ENCODE measurements at places on chromosomes 13 and 19.

DNA sequence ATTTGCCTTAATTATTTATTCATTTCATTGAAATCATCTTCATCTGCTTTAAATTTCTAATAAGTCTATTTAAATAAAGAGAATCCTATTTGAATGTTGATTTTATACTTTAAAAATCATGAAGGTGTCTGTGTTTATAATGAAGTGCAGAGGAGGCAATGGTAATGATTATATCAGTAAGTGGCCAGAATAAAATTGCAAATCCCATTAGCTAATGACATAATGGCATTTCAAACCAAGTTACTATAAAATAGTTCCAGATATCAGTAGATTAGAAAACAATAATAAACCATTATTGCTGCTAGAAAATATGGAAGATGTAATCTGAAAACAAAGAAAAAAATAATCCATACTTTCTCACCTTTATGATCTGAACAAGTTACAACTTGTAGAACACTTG, 647.8 kb upstream of the KLHL1 start:
- no peak for DNase-seq

DNA sequence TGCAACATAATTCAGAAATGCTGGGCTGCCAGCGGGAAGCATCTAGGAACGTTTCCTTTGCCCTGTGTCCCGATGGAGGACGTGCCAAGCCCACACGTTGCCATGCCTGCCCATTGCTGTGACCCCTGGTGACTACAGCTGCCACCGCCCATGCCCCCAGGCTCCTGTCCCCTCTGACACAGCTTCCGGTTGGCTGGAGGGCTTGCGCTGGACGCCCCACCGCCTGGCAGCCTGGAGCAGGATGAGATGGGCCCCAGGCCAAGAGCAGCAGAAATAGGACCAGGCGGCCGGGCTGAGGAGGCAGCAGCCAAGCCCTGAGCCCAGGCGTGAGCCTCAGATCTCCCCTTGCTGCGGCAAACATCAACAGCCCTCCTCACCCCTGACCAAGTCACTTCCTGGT, 125.9 kb downstream of the COL4A2 start:
- DNase-seq = no peak

GRCh38 chr13:31970231-31970930, 61.2 kb upstream of the FRY start:
- no peak for DNase-seq

DNA sequence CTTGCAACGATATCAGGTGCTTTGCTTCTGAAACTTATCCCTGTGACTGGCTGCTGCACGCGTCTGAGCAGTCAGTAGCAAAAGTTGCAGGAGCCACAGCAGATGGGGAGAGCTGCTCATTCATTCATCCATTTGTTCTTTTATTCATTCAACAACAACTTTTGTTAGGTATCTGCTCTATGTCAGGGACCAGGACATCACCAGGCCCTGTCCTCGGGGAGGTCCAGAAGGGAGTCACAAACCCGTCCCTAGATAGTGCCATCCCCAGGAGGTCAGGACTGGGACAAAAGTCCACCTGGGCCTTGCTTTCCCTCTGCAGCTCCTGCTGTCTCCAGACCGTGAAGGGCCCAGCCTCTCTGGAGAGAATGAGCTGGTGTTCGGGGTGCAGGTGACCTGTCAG, 2.6 kb downstream of the ARHGAP33 start:
- DNase-seq = no peak

DNA sequence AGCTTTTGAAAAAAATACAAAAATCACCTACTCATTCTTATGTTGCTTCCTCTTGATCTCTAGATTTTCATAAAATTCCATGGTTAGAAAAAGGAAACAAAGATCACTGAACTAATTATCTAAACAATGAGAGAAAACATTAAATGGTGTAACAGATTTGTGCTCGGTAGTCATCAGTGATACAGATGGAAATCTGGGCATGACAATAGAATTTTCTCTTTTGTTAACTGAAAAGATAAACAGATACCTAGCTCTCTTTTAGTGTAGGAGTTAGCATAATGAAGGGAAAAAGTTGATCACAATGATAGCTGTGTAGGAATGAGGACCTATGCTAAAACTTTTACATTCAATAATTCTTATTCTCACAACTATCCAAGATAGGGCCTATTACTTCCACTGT, 103.7 kb downstream of the TBC1D4 start:
- no peak for DNase-seq

DNA sequence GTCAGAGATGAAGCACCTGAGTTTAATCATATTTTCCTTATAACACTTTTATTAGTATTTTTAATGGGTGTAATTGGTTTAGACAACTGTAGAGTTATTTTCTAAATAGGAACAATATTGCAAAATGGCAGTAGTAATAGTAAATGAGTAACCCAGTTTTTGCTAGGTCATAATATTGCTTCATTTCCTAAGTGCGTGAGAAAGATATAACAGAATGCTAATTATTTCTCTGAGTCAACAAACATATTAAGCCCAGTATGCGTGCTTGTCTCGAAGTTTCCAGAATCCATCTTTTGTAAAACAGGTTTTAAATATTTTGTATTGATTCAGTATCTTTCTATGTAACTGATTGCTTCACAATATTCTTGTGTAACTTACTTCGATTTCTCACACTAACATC, 315.3 kb downstream of the MYO16 start:
- DNase-seq = no peak

GRCh38 chr19:8663920-8664670, 33.7 kb downstream of the NFILZ start:
- DNase-seq = no peak

Measured in stimulated activated CD8-positive, alpha-beta memory T cell treated with anti-CD3 and anti-CD28 coated beads, Interleukin-15, amount 100 ng/mL, for 4 hours (primary cell).